Transverse colon (tissue), 4 donors: ENCODE measurements at places on chromosomes 3 and 15. TPM values are rescaled to one million over a fixed set of nuclear protein-coding genes. Genes with fewer than 3 reads are reported as not detected.
A peak's percentile ranks its signal among the peaks of the same experiment; 100 is the strongest.

Gene RPUSD3
- total RNA-seq: 49.7 TPM

Gene GDPGP1
- 28.8 TPM for total RNA-seq

GRCh38 chr3:196207159-196207832 is 3.9 kb downstream of the ZDHHC19 start:
- no peak for DNase-seq

GRCh38 chr3:128727996-128728395 is 2.0 kb downstream of the RAB7A start:
- no peak for DNase-seq

Gene SH2D7
- not detected for total RNA-seq

DNA sequence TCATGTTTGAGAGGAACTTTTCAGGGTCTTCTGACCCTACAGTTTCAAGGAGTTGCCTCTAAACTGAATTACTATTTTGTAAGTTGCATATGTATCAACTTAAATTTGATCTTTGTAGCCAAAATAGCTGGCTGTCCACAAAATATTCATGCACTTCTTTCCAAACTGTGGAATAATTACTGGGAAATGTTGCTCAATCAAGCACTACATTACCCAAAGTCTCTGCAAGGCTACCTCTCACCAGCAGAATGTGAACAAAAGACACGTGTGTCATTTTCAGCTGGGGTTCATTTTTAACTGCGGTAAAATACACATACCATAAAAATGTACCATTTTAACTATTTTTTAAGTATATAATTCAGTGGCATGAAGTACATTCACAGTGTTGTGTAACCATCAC is 320.4 kb downstream of the CTNNB1 start:
- DNase-seq: no peak

GRCh38 chr3:69200384-69201068 is 78.1 kb upstream of the LMOD3 start:
- DNase-seq: peak; percentile 73

DNA sequence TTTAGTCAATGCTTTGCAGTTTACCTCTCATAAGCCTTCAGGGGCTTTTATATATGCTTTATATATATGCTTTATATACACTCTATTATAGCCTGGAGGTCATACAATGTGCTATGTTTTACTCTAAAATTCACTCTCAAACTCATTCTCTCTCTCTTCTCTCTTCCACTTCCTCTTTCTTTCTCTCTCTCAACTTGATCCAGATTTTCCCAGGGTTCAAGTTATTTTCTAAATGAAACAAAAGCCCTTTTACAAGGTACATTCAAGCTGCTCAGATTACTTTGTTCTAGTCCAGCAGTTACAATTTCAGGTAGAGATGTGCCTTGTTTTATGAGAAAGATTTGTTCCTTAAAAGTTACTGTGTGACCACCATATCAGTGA is 79.6 kb upstream of the ACP3 start:
- DNase-seq: no peak

Gene APBA2
- total RNA-seq: 2.1 TPM

Gene LEKR1
- 0.96 TPM for total RNA-seq

GRCh38 chr15:51600114-51600513 is 22.5 kb downstream of the DMXL2 start:
- DNase-seq: no peak

DNA sequence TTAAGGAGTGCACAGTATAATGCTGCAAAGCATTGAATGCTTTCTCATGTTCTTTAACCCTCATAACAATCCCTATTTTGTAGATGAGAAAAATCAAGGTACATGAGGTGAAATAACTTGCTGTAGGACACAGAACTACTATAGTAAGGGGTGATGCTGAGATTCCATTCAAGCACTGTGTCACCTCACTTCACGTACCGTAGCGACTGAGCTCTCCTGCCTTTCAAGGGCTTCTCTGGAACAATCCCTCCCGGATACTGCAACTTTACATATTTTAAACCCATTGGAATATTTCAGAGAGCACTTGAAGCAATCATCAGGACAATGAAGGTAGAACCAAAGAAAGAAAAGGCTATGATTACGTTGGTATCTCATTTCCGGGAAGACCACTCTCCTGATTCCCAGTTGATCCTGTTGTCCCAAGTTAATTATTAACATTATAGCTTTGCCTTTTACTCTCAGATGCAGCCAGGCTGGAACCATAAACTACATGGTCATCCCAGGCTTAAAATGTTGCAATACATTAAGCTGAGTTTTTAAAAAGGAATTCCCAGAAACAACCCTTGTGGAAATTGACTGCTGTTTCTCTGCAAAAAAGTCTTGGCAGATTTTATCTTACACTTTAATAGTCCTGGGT is 252.2 kb upstream of the IGF1R start:
- DNase-seq: no peak

- DNase-seq: no peak
These were observed 12.8 kb upstream of the FAM98B start for GRCh38 chr15:38441130-38441519.

Gene CDHR4
- total RNA-seq: not detected

GRCh38 chr3:46702246-46703012 is 1.2 kb downstream of the TMIE start:
- no peak for DNase-seq

- DNase-seq: no peak
These were observed 23.5 kb downstream of the PAQR9 start for GRCh38 chr3:142940000-142940399.

DNA sequence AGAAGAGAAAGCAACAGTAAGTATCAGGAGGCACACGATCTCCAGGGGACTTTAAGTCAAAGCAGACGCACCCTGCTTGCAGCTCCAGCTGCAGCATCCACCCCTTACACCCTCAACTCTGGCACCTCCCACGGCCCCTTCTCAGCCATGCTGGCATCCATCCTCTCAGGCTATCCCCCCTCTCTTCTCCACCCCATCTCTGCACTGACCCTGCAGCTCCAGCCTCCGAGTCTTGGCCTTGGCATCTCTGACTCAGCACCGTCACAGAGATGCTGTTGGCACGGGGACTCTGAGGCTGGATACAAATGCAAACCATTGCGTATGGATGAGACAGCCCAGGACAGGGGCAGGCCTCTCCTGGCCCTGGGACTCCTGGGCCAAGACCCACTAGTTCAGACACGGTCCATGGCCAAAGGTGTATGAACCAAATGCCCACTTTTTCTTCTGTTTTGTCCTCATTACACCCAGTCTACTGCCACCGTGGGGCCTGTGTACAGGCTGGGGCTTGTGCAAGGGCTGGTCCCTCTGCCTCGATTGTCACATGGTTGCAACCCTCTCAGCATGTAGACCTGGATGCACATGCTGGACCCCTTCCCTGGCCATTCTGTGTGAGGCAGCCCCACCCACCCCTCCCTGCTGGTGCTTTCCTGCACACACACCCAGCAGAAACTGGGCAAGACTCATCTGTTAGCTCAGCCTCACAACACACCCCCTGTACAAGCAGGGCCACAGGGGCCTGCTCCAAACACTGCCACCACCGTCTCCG is 18.7 kb upstream of the ZXDC start:
- no peak for DNase-seq

GRCh38 chr15:77671362-77672056 is 38.8 kb upstream of the LINGO1 start:
- no peak for DNase-seq

DNA sequence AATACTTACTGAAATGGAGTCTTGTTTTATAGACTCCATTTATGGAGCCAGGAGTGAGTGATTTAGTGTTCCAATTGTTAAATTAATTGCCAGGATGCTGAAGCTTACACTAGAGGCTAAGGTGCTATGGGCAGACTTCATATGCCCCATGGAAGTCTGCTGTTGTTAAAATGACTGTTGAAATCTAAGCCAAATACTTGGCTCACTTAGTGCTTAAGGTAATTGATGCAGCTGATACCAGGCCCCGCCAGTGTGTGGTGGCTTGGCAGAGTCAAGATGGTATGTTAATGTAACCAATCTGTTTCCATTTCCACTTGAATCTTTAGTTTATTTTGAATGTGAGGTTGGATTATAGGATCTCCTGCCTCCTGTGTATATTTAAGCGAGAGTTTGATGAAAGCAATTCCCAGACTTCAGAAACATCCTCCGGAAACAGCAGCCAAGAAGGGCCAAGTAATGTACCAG is 187.1 kb downstream of the ITPR1 start:
- DNase-seq: no peak

DNA sequence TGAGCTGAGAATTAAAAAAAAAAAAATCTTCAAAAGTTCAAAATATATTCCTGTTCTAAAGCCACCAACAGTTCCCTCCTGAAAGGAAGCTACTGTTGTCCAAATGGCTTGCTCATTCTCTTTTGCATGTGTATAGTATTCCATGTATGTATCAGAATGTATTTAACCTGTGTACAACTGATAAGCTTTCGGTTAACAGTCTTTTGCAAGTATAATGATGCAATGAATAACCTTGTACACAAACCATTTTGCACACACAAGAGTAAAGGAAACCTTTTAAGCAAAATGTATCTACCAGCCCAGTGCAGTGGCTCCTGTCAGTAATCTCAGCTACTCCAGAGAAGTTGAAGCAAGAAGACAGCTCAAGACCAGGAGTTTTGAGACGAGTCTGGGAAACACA is 32.6 kb downstream of the TOPBP1 start:
- DNase-seq: no peak

GRCh38 chr3:148173851-148174250 is 523.9 kb upstream of the AGTR1 start:
- DNase-seq: no peak

GRCh38 chr3:9617736-9618135 is 31.6 kb upstream of the MTMR14 start:
- DNase-seq: no peak

DNA sequence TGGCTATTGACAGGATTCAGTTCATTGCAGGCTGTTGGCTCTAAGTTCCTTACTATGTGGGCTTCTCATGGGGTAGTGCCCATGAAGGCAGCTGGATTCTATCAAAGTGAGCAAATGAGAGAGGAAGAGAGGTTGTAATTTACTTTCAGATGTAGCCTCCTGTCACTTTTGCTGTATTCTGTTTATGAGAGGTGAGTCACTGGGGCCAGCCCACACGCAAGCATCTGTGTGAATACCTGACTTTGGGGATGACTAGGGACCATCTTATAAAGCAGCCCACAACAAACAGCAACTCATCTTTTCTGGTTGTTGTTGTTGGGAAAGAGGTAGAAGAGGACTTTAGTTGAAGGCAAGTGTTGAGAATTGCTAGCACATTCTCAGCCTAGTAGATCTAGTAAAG is 506.3 kb upstream of the GRM7 start:
- DNase-seq: no peak

DNA sequence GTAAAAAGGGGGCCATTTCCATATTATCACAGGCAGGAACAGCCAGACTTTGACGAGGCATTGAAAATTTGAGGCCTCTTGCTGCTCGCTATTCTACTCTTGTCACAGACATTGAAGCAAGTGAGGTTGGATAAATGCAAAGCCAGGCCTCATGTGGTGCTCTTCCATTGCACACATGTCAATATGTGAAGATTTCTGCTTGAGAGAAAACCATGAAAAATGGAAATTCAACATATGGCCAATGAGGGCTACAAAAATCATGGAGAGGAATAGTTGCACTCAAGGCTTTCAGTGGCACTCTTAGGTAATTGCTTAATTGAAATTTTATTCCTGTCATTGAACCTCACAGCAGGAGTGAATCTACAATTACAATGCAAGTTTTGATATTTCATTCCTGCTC is 185.6 kb upstream of the MBNL1 start:
- no peak for DNase-seq

Gene ANXA2
- total RNA-seq: 718 TPM

DNA sequence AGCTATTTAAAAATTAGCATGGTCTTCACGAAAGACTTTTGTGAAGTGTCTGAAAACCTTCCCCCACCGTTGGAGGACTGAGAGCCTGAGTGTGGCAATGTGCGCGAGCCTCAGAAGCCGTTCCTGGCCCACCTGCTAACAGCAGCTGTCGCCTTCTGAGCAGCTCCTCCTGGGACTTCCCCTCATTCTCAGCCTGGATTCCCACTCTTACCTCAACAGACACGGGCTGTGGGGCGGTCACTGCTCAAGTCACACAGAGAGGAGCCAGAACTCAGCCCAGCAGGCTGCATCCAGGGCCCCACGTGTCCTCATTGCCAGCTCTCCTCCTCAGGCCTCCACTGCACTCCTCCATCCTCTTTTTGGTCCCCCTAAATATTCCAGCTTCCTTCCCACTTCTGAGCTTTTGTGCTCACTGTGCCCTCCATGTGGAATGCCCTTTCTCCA is 7.8 kb downstream of the DNASE1L3 start:
- DNase-seq: no peak

DNA sequence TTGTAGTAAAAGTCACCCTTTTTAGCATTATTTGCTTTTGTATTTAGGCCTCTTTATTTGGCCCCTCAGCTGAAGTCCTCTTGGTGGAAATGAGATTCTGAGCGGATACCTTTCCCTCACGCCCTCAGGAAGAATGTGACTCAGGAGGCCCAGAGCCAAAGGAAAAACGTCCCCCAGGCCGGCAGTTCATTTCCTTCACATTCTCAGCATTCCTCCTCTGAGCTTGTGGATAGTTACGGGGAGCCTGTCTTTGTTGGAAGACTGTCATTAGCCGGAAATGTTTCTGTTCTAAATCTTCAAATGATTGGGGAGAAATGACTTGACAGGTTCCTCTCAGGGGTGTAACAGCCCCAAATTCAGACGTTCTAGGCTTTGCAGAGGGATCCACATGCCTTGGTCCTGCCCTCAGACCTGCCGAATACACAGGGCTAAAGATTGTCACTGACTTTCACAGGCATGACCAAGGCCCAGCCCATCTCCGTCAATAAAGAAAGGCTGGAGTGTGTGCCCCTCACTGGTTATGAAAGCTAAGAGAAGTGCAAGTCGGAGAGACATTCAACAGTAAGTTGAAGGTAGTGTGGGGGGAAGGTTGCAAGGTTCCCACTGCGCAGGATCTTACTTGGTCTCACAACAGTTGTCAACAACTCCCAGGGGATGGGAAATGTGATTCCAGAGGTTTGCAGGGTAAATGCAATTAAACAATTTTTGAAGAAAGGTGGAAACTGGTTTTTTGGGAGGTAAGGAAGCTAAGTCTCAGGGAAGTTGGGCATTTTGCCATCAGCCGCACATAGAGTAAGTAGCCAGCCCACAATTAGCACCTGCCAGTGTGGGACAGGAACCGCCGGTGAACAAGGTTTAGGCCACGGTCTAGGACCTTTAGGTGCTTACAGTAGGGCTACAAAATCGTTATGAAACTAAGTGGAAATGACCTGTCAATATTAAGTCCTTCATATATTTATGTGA is 39.7 kb upstream of the MYZAP start:
- DNase-seq: no peak

DNA sequence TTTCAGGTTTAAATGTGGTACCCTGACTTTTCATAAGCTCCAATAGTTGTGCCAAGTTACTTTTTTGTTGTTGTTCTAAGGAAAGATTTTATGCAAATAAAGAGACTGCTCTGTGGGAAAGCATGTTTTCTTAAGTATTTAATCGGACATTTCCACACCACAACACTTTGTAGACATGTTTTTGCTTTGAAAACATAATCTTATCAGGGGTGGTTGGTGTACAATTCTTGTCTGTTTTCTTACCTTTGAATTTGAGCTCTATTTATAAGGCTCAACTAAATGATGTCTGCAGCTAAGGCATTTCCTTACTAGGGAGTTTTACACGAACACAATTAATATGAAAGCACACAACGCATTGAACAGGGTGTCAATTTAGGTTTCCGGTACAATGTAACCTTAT is 81.5 kb upstream of the CDIN1 start:
- no peak for DNase-seq

Gene SLC28A1
- not detected for total RNA-seq
